ENCODE measurements at places on chromosomes 6 and 20.

DNA sequence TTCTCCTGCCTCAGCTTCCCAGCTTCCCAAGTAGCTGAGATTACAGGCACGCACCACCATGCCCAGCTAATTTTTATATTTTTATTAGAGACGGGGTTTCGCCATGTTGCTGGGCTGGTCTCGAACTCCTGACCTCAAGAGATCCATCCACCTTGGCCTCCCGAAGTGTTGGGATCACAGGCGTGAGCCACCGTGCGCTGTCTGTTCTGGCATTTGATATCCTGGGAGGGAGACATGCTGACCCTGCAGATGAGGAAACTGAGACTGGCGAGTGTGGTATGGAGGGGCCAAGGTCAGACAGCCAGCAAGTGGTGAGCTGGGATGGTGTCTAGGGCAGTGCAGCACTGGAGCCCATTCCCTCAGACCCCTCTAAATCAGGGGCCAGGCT, 44.6 kb downstream of the SRC start:
- no peak for DNase-seq

DNA sequence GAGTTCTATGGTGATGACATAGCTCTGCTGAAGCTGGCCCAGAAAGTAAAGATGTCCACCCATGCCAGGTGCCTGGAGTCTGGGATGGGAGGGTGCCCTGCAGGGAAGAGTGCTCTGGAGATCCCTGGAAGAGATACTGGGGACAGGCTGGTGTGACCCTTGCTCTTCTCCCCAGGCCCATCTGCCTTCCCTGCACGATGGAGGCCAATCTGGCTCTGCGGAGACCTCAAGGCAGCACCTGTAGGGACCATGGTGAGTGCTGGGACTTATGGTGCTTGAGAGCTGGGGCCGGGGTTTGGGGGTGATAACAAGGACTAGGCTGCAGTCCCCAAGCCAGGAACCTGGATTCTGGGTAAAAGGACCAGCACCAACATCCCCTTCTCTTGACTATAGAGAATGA, 2.2 kb upstream of the CFB start:
- no peak for DNase-seq

GRCh38 chr6:44009425-44010321, 117.6 kb downstream of the MRPL14 start:
- DNase-seq: no peak

DNA sequence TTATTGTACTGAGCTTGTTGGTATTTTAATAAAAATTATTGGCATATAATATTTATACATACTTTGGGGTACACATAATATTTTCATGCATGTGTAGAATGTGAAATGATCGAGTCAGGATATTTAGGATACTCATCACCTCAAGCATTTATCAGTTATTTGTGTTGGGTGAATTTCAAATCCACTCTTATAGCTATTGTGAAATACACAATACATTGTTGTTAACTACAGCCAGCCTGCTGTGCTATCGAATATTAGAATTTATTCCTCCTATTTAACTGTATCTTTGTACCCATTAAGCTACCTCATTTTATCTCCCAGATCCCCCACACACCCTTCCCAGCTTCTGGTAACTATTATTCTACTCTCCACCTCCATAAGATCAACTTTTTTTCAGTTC, 14.6 kb upstream of the MICB start:
- DNase-seq: no peak

DNA sequence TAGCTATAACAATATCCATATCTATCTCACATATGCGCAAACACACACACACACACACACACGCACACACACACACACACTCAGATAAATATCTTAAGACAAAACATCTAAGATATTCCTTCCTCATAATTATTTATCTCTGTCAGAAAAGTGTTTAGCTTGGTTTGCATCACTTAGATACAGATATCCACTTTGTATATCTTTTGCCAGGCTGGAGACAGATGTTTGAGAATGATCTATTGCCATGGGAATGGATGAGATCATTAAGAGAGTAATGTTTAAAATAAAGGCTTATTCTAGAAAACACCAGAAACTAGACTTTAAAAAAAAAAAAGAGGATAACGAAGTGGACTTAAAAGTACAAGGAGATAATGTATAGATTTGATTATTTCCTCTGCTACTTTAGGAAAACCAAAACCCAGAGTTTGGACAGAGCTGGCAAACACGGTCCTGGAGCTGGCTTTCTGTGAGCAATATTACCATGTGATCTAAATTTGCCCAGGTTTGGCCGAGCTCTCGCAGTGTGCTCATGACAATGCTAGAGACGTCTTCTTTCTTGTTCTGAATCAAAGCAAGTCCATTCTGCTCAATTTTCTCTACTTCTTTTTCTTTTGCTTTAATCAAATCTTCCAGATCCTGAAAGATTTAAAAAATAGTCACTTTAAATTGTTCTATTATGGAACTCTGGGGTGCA, 411.8 kb downstream of the SYNE1 start:
- DNase-seq: no peak

DNA sequence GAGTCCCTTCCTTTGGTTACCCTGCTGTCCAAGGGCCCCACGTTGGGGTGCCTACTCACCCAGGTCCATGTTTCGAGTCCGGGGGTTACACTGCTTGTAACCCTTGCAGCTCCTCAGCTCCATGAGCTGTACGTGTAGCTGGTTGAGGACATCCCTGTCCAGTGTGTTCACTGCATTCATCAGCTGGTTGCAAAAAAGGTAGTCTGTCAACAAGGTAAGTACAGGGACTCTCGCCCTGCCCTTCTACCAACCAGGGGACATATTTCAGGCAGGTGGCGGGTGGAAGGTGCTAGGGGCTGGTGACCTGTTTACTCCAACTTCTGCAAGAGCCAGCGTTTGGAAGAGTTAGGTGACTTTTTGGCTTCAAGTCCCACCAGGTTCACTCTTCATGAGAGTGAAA, 123.6 kb downstream of the SULF2 start:
- DNase-seq: no peak

Measured in hematopoietic multipotent progenitor cell treated with erythropoietin and hydrocortisone succinate and interleukin-3 and kit ligand, for 6 days (in vitro differentiated cells).